ENCODE measurements at places on chromosomes 11 and 22.

GRCh38 chr11:66570079-66570849 is 1.9 kb upstream of the CTSF start:
- DNase-seq = no peak

- no peak for DNase-seq
These were observed 28.5 kb upstream of the PAK1 start for GRCh38 chr11:77502346-77502905.

DNA sequence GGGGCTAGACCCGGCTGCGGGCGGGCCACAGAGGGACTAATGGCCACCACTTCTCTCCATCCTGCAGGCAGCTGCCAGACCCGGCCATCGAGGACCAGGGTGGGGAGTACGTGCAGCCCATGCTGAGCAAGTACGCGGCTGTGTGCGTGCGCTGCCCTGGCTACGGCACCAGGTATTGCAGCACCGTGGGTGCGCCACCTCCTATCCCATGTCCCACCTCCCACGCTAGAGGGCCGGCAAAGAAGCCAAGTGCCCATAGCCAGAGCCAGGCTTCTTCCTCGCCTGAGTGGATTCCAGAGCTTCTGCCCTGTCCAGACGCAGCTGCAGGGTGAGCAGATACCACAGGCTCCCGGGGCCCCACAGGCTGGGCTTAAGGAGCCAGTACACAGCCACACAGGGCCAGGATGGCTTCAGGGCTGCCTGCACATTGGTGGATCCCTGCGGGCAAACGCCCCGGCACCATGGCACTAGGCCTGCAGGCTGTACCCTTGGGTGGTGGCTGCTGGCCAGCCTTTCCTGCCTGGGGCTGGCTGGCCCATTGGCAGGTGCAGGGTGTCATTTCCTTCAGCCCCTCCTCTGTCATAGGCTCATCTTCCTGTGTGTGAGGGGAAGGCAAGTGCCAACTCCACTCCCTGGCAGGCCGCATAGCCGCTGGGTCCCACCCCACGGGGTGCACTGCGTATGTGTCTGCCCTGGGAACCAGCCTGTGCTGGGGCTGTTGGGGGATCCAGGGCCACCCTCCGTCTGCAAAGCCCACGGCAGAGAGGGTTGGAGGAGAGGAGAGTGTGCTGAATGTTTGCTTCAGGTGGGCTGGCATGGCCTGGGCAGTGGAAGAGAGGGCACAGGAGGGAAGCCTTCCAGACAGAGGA is 16.5 kb upstream of the DGCR8 start:
- DNase-seq = no peak

DNA sequence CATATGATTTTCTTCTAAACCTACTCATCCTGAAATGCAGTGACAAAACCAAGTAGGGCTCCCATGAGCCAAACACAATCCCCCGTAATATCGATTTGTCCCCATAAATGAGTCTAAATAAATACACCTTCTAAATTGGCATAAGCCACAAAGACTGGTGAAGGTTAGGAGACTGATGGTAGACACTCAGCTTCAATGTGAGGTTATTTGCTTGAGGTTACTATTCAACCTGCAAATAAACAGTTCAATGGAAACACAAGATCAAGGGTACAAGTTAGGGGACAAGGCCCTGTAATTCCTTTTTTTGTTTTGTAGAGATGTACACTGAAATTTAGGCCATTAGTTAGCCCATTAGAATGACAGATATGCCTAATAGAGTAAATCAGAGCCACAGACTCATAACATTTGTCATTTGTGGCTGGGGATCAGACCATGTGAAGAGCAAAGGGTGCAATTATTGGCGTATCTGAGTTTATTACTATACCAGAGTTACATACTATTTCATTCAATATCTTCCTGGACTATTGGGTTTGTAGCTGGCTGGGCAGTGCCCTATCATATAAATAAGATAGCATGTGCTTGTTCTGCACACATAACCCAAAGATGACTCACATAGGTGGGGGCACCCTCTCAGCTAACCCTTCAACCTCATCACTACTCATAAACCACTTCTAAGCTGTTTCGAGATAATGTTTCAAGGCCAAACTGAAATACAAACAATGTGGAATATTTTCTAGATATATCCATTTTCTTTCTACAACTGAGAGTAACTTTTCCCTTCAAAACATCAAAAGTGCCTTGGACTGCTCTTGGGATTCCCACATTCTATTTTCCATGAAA is 695.3 kb downstream of the KCNA4 start:
- no peak for DNase-seq

DNA sequence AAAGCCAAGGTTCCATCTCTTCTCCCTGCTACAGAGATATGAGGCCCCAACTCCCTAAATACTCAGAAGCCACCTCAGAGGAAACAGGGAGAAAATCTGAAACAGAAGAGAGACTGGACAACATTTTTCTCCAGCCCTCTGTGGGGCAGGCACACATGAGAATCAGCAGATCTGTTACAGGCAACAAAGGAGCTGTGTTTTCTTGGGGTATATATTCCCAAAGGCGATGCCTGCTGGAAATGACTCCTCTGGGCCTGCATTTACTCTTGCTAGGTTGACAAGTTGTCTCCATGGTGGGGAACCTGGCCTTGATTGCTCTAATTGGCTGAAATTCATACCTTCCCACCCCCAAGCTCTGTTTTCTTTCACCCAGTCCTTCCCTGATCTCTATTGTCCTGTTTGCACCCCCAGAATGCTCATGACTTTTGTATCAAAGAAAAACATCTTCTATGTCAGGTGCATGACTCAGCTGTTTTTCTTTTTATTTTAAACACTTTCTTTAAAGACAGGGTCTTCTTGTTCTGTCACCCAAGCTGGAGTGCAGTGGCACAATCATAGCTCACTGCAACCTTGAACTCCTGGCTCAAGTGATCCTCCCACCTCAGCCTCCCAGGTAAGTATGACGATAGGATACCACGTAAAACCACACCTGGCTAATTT is 23.5 kb upstream of the P2RY6 start:
- no peak for DNase-seq

- DNase-seq = peak; percentile 9
These were observed 1.7 kb downstream of the HPX start for GRCh38 chr11:6438979-6439571.

- no peak for DNase-seq
These were observed 81.4 kb downstream of the TBC1D22A start for GRCh38 chr22:46843821-46844255.

DNA sequence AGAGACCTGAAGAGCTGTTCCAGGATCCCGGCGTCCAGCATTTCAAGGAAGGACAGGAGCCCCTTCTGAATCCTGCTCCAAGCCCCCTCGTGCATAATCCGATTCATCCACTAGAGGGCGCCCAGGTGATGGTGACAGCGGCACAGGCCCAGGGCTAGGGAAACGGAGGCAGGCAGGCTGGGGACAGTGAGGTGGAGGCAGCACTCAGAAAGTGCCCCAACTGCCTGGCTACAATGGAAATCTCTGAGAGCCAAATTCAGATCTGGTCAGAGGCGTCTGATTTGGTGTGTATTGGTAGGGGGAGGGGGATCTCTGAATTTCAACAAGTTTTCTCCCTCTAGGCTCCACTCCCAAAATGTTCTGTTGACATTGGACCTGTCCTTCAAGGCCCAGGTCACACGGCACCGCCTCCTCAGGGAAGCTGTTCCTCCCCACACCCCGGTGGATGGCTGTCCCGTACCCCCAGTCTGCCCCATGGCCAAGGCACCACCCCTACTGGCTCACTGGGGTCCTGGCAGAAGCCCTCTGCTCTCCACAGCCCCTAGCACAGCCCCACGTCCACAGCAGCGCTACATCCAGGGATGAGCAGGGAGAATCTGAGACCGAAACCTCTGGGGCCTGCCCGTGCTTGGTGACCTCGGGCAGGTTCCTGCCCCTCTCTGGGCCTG is 142.9 kb downstream of the CRYBB2 start:
- peak; percentile 24 for DNase-seq

DNA sequence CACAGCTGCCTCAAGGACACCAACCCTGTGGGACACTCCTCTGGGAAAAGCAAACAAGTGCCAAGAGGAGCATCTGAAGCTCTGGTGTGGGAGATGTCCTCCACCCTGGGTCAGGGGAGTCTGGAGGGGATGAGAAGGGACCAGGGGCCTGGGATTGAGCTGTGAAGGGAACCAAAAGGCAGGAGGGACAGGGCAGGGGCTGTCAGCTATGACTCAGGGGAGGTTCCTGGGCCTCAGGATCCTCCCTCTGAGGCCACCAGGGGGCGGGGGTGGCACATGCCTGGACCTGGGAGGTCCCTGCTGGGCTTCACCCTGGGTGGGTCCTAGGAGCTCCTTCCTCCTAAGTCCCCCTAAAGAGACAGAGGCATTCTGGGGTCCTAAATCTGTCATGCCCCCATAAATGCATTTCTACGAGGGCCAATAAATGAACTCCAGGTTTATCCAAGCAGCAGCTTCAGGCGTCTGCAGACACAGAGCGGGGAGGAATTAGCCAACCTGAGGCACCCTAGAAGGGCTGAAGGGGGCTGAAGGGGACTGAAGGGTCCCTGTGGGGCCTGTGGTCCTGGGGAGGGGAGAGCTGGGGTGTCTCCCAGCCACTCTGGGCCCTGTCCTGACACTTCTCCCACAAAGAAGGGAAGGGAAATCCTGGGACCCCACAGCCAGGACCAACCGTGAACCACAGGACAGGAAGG is 31.9 kb upstream of the IGLL5 start:
- DNase-seq = no peak

- DNase-seq = no peak
These were observed 36.1 kb upstream of the HTATIP2 start for GRCh38 chr11:20327377-20327935.

- DNase-seq = no peak
These were observed 36.7 kb downstream of the FBXO7 start for GRCh38 chr22:32511274-32511673.

GRCh38 chr22:47010211-47010610 is 247.8 kb downstream of the TBC1D22A start:
- DNase-seq = no peak

- peak; percentile 55 for DNase-seq
These were observed 122.8 kb upstream of the MTNR1B start for GRCh38 chr11:92846491-92847125.

- DNase-seq = no peak
These were observed 20.2 kb downstream of the GAB2 start for GRCh38 chr11:78397398-78397797.

DNA sequence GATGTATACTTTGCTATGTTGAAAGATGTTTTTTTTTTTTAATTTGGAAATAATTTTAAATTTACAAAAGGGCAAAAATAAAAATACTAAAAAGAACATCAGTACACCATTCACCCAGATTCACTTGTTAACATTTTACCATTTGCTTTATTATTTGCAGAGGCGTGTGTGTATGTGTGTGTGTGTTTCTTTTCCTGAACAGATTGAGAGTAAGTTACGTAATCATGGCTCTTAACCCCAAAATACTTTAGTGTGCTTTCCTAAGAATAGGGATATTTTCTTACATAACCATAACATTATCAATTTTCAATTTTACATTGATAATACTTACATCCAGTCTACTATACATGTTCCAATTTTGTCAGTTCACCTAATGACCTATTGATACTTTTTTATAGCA is 91.5 kb upstream of the HORMAD2 start:
- no peak for DNase-seq

DNA sequence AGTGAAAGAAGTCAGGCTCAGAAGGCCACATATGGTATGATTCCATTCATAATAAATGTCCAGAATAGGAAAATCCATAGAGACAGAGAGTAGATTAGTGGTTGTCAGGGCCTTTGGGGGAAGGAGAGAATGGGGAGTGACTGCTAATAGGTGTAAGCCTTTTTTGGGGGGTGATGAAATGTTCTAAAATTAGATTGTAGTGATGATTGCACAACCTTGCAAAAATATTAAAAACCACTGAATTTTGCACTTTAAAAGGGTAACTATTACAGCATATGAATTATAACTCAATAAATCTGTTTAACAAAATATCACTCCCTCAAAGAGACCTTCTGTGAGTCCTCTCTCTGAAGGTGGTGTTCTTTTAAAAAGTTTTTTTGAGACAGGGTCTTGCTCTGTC is 72.3 kb upstream of the GRK3 start:
- no peak for DNase-seq

GRCh38 chr11:48270621-48271020 is 7.0 kb downstream of the OR4X1 start:
- no peak for DNase-seq

- DNase-seq = no peak
These were observed 60.1 kb downstream of the HORMAD2 start for GRCh38 chr22:30140414-30140813.

- DNase-seq = no peak
These were observed 25.5 kb downstream of the KREMEN1 start for GRCh38 chr22:29098296-29098695.

DNA sequence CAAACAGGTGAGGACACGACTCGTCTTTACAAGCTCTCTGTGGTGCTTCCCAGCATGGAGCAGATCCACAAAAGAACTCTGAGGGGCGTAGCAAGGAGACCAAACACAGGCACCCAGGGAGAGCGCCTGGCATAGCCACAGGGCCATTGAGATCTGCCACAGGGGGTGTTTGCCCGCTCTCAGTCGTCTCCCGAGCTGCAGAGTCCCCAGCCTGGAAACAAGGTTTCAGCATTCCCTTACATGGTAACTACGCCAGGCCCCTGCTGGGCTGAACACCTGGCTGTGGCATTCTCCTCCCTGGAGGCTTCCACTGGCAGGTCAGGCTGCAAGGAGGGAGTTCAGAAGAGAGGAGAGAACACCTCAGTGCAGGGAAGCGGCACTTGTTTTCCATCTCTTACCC is 962.1 kb downstream of the NTM start:
- DNase-seq = no peak

- peak; percentile 58 for DNase-seq
These were observed 17.0 kb upstream of the WDR74 start for GRCh38 chr11:62856333-62856895.

GRCh38 chr11:85170184-85170583 is 457.0 kb downstream of the DLG2 start:
- no peak for DNase-seq

DNA sequence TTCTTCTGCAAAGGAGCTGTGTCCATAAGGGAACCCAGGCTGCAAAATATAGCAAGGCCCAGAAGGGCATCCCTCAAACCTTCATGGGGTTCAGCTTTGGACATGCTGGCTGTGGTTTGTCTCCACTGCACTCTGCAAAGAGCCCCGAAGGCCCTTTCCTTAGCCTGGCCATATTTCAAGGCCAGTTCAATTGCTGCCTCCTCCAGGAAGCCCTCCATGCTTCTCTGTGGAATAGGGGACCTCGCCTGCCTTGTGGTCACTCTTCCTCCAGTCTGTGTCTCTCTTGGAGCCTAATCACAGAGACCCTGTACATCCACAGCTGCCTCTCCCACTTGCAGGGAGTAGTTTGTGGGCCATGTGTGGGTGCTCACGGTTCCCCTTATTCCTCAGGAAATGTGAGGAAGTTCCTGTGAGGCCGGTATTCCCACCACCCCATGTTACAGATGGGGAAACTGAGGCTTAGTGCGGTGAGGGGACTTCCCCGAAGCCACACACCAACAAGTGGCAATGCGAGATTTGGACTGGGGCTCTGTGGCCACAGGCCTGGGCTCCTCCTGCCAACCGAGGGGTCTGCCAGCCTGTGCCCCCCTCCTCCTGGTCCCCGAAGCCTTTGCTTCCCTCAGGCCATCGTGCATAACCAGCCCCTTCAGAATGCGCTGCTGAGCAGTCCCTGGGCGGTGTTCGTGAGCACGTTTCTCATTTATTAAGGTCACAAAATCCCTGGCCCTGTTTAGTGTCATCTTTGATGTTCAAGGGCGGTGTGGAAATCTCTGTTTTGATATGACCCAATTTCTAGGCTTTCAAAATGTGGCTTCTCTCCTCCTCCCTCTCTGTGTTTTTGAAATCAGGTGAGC is 65.8 kb downstream of the PARVB start:
- DNase-seq = no peak

All from DMS79 treated with DMSO at 0.1 percent for 48 hours (cell line).